Substantia nigra (tissue), 51 donors: ENCODE measurements at places on chromosomes 4 and X.

- no peak for DNase-seq
Observed at GRCh38 chrX:39162322-39162735, 361.1 kb downstream of the MID1IP1 start.

DNA sequence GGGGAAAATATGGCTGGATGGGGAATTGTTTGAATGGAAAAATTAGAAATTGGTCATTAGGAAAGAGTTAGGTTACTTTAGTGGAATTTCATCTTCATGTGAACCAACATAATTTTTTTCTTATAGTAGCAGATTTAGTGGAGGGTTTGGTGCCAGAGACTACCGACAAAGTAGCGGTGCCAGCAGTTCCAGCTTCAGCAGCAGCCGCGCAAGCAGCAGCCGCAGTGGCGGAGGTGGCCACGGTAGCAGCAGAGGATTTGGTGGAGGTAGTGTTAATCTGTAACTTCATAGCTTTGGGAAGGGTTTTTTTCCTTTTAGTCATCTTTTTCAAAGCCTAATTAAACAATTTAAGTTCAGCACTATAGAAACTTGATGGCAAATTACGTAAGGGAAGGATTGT is 13.2 kb downstream of the DDX3X start:
- no peak for DNase-seq

DNA sequence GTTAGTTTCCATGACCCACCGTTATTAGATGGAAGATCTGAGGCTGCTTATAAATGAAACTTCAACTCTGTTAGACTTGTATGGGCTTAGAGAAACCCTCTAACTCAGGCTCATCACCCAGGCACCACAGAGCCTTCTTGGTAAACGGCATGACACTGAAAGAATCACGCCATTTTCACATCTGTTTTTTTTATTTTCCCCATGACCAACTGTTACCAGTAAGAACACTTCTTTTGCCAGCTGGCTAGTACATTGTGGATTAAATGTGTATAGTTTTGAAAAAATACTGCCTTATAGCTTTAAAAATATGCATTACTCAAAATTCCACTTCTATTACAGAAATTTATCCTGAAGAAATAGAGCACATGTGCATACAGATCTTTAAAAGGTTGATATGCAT is 48.0 kb upstream of the APELA start:
- DNase-seq, result no peak

GRCh38 chr4:180727478-180727877 is 1515.7 kb upstream of the TENM3 start:
- no peak for DNase-seq

- DNase-seq, result no peak
Observed at GRCh38 chr4:80213117-80213815, 16.0 kb downstream of the PRDM8 start.

GRCh38 chr4:99724067-99724466 is 66.4 kb upstream of the C4orf54 start:
- no peak for DNase-seq

- no peak for DNase-seq
Observed at GRCh38 chr4:127829014-127829413, 46.9 kb downstream of the HSPA4L start.

DNA sequence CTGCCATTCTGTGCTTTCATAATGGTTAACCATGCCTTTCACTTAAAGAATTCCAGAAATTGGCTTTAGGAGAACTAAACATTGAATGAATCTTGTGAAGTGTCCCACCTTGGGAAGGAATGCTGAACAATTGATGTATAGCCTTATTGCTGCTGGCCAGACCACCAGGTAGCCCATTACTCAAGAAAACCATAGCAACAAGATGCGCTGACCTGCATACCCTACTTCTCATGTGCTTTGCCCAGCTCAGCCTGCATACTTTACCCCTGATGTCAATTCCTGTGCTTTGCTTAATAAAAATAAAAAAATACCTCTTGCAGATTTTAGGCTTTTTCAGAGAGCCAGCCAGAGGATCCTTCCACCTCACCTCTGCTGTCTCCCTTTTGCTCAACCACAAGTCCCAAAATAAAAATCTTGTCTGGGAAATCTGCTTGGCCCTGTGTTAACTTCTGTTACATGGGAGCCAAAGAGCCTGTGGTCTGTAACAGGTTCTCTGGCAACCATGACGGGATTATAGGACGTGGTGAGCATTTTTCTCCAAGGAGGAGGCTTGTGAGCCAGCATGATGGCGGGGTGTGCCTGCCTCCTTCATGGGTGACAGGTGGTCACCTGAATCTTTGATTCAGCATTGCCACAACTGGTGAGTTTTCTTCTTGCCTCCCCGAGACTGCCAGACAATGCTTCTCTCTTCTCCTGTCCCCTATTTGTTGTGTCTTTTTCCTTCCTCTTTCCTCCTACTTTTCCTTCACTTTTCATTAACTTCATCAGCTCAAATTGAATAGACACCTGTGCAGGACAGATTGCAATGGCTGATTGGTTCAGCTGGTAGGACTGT is 106.8 kb downstream of the ARSJ start:
- DNase-seq, result no peak

GRCh38 chrX:153781428-153782047 is 697 bp downstream of the SRPK3 start:
- no peak for DNase-seq

DNA sequence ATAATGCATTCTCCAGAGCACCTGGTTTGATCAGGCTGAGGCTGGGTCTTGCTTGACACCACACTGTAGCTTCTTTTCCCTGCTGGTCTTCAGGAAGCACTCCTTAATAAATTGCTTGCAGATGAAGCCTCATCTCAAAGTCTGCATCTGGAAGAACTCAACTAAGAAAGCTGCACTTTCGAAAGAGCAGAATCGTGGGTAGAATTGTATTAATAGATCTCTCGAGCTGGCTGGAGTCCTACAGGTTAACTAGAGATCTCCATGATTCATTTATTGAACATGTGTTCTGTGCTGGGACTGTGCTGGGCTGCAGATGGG is 152.7 kb downstream of the STK32B start:
- DNase-seq, result no peak

- no peak for DNase-seq
Observed at GRCh38 chrX:49270249-49270921, 792 bp downstream of the PPP1R3F start.
